IMR-90 (cell line): ENCODE measurements at places on chromosomes 5 and 9. TPM values are rescaled to one million over a fixed set of nuclear protein-coding genes. Genes with fewer than 3 reads are reported as not detected.

Gene ANXA1
- total RNA-seq, result 583 and 637 TPM in 2 replicates

Gene SLC6A18
- not detected in 2 replicates for total RNA-seq

Gene WDR31
- total RNA-seq, result 0.28 and 0.36 TPM in 2 replicates

Gene OBP2B
- not detected in 2 replicates for total RNA-seq

Gene C5orf52
- not detected in 2 replicates for total RNA-seq

Gene CNTRL
- total RNA-seq, result 7.3 and 10.6 TPM in 2 replicates

DNA sequence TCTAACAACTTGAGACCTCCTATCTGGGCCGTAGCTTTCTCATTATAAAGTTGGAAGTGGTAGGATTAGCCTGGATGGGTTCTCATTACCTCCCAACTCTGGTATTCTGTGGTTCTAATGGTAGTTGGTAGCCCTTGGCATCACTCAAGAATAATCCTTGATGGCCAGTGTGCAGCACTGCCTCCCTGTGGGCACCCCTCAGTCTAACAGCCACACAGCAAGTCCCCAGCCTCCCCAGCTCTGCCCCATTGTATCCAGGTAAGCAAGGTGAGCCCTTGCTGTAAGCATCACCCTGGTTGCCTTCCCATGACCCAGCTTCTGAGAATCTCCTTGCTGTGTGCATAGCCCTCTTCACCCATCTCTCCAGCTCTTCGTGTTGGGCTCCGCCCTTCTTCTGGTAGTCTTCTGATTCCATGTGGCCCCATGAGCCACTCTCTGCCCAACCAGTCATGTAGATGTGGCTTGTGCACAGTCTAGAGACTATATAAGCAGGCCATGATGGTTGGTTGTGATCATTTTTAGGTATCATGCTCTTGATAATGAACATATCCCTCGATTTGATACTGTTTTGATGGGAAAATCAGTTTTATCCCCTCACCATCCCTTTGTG is 57.6 kb upstream of the GRHPR start:
- no peak for DNase-seq

- DNase-seq, result peak; percentile 27
Observed at GRCh38 chr9:79233542-79233941, 338.2 kb upstream of the TLE4 start.

DNA sequence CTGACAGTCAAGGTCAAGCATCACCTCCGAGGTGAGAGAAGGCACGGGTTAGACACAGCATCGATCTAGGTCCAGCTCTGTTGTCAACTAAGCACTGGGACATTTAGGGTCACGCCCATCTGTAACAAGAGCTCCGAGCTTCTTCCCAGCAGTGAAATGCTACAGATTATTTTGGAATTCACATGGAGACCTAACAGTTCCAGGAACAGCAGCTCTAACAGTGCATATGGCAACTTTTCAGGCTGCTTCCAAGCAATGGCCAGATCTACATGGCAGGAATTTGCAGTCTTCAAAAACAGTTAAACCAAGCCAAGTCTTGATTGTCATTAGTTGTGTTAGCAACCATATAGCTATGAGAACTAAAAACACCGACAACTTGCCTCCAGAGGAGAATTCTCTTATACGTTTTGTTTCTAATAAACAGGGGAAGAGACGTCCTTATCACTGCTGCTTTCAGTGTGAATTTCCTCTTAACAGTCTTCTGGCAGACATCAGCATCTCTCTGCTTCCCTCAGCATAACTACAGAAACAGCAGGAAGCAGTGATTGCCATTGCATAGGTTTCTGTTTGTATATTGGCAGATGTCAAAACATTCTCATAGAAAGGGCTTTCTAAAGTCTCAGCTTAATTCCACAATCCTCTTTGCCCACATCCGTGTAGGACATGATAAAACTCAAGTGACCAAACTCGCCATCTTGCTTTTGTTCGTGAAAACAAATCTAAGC is 242.1 kb upstream of the DAPK1 start:
- DNase-seq, result peak; percentile 10

GRCh38 chr9:111148052-111149017 is 110.1 kb upstream of the LPAR1 start:
- peak; percentile 22 for DNase-seq

DNA sequence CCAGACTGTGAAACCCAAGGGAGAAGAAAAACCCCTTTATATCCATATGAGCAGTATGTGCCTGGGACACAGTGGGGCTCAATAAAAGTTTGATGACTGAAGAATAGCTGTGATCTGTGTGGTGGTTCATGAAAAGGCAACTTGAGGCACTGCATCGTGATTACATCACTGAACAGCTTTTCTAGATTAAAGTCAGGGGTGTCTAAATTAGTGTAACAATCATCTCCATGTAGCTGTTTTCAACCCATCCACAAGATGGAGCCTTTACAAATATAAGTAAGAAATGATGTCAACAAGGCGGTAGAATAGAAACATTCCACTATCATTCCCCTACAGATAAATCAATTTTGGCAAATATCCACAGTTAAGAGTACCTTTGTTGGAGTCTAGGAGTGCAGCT is 55.5 kb downstream of the PRRC1 start:
- DNase-seq, result no peak

DNA sequence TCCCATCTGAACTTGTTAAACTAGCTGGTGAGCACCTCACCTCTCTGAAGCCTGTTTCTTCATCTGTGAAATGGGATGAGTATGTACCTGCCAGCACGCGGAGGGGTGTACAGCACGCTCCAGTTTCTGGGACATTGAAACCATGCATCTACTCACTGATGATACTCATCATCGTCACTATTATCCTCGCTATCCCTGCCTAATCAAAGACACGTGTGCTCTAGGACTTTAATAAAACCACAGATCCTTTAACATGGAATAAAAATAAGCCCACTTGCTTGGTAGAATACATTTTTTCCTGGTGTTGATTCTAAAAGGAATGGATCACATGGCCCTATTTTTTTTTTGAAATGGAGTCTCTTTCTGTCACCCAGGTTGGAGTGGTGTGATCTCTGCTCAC is 37.3 kb upstream of the POMT1 start:
- no peak for DNase-seq

DNA sequence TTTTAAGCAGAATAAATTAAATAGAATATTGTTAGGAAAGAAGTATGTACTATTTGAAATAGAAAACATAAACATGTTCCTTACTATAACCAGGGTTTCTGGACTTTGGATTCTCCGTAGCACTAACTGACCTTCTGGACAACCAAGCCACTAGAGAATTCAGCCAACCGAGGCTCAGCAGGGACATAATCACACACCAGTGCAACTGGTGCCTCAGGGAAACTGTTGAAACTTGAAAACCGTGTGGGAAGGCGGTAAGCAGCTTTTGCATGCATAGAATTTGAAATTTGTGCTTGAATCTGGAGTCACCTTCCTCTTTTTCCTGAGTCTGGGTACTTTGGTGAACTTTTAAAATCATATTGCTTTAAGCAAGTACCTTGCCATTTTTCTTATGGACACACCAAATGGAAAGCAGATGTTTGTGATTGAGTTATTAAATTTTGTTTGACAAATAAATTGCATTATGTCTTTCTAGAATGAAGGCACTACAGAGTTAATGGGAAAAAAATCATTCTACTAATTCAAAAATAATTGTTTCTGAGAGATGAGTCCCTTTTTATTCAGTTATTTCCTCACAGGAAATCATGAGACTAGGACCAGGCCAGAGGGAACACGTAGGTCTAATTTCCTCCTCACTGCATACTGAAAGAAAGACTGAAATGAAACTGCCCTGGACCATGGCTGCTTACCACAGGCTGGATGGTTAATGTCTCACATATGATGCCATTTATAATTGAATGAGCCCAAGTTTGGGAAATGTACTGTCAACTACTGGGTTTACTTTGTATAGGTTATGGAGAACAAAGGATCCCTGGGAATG is 20.6 kb upstream of the SCAMP1 start:
- no peak for DNase-seq

- peak; percentile 69 for DNase-seq
Observed at GRCh38 chr5:153623751-153624450, 133.4 kb downstream of the GRIA1 start.
